Pancreas (tissue), 10 donors: ENCODE measurements at places on chromosomes 3 and 15. TPM values are rescaled to one million over a fixed set of nuclear protein-coding genes. Genes with fewer than 3 reads are reported as not detected.
A peak's percentile ranks its signal among the peaks of the same experiment; 100 is the strongest.

GRCh38 chr3:118262800-118263402 lies 771.7 kb downstream of the IGSF11 start:
- DNase-seq = no peak

- DNase-seq = no peak
These were observed 5.0 kb upstream of the BCL2L10 start for GRCh38 chr15:52117549-52117948.

DNA sequence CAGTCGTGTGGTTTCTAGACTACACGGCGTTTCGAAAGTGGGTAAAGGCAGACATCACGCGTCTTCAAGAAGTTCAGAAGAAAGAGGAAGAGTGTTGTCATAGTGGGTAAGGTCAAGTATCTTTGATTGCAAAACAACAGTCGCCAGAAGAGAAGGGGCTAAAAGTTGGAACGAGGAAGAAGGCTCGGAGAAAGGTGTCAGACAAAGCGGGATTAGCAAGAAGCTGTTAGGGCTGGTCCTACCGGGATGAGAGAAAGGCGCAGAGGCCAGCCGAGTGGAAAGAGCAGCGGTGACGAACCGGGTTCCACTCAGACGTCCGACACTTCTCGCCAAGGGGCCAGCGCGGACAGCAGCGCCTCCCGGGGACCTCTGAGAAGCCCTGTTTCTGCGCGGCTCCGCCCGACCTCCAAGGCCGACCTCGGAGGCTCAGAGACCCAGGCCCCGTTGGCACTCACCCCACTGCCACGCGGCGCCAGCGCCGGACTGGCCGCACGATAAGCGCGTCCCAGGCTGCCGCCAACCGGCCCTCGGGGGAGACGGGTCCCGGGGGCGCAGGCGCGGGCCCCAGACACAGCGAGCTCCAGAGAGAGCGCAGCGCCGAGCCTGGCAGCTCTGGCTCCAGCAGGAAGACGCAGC lies 436 bp downstream of the ADPGK start:
- DNase-seq = no peak

DNA sequence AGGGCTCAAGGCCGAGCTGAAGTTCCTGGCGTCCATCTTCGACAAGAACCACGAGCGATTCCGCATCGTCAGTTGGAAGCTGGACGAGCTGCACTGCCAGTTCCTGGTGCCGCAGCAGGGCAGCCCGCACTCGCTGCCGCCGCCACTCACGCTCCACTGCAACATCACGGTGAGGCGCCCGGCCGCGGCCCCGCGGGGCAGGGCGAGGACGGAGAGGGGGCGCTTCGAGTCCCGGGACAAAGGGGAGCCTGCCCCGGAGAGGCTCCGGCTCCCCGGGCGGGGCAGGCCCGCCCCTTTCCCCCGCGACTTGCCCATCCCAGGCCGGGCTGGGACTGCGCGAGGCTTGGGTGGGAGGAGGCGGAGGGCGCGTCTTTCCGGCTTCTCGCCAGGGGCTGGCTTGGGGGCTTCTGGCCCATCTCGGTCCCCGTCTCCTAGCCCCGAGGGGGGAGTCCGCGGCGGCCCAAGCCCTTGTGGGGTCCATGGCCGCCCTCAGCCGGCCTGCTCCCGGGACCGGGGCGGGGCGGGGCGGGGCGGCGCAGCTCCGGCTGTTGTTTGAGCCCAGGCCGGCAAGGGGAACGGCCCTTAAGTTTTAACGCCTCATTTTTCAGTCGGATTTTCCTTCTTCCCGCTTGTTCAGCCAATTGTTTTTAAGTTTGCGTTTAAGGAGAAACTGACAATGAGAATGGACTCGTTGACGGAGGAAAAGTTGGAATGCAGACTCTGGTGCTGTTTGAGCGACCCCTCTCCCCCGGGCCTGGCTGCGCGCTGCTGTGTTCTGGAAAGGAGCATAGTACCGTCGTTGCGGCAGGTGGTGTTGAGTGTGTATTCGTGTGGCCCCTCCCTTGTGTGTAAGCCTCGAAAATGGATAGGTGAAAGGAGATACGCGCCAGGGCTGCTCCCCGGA lies 683 bp downstream of the UBE2Q2 start:
- DNase-seq = peak; percentile 59

GRCh38 chr3:141894524-141895176 lies 18.2 kb downstream of the ATP1B3 start:
- no peak for DNase-seq

DNA sequence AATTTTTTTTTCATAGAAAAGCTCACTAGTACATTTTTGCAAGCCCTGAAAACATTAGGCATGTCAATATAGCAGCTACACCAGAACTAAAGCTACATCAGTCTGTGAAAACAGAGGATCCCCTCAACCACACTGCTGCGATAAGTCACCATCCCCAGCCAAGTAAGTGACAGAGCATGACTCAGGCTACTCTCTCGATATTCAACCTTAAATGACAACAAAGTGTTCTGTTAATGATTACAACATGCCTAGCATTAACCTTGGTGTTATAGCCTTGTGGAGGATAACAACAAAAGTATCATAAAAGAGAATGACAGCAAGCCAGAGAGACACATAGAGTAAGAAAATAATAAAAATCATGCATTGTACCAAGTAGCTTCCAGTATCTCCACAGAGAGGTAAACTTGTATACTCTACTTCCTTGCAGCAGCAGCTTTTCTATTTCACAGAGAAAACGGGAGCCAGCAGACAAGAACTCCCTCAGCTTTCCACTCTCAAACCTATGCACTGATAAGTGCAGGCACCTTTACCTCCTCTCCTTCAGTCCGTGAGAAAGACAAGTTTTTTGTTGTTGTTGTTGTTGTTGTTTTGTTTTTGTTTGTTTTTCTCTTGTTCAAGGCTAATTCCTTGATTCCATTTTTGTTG lies 76.6 kb downstream of the GBE1 start:
- no peak for DNase-seq

DNA sequence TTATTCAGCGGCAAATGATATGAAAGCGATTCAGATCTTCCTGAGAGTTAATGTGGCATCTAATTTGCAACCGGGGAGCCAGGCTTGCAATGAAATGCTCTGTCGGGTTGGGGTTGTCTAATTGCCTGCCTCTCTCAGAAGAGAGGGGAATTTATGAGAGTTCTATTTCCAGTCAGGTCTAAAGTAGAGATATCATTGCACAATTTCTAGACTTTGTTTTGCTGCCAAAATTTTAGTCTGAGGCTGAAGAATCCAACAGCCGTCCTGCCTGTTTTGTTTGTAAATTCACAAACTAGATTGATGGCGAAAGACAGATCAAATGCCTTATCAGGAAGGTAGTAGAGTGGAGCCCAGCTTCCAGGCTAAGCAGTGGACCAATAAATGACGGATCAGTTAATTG lies 610 bp downstream of the LIPC start:
- DNase-seq = no peak

- no peak for DNase-seq
These were observed 205.9 kb downstream of the P3H2 start for GRCh38 chr3:189914799-189915198.

DNA sequence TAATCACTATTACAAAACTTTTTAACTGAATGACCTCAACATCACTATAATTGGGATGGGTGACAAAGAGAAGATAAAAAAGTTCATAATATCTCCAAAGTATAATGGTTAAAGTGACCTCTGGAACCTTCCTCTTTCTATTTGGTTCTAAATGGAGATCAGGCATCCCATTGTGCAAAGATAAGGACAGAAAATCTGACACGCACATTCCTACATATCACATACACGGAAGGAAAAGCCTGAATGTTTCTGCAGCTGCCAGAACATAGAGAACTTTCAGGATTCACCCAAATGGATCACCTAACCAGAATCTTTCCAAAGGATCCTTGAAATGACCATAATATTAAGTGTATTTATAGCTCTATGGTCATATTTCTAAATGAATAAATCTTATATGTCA lies 128.2 kb downstream of the TFDP2 start:
- no peak for DNase-seq

DNA sequence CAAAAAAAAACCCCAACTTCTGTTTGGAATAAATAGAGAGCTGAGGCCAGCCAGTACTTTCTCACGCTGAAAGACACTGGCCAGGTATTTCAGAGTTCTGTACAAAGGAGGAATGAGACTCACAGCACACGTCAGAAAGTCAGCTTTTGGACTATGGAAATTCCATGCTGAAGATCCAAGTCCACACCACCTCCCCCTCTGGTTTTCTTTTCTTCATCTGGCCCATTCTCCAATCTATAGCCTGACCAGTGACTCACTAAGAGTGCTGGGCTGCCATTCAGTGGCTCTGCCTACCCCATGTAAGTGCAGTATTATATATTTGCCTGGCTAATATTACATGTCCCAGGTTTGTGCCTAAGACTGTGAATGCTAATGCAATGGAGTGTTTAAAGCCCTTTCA lies 13.9 kb downstream of the BOC start:
- DNase-seq = no peak

- no peak for DNase-seq
These were observed 44.5 kb upstream of the C3orf80 start for GRCh38 chr3:160180581-160181216.

DNA sequence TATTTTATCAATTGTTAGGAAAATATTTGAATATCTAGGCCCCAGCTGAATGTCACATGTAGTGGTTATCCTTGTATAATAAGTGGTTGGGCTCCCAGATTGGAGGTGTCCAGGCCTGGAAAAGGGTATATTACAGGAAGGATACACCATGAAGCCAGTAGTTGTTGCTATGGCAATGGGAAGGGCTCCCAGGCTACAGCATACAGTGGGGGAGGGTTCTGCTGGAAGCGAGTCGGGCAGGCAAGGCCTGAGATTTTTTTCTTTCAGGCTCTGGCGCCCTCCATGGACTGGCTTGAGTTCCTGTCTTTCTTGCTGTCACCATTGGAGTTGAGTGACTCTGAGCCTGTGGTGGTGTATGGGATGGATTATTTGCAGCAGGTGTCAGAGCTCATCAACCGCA lies 8.9 kb downstream of the ECE2 start:
- peak; percentile 88 for DNase-seq

DNA sequence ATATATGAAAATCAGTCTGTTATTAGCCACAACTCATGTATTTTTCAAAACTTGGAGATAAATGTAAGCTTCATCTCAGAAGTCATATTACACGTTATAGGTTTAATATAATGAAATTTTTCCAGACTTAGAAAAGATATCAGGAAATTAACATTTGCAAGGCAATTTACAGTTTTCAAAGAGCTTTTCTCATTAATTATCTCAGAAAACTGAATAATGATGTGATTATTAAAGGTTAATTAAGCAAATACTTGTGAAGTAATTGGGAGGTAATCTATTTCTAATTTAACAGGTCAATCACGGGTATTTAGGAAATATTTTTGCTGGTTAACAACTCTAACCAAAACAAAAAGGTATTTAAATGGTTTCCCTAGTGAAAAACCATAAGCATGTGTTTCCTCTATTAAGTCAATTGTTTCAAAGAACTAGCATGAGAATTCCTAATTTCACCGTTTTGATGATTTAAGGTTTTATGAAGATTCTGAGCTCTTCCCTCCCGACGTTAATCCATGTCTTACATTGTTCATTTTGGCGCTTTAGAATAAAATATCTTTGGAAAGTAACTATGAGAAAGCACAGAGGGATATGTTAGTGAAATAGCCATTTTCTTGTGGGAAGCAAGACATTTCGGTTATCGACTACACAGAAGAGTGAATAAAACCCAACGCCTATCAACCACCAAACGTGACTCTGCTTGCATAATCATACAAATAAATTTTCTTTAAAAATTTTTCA lies 1.5 kb upstream of the NEO1 start:
- DNase-seq = no peak

DNA sequence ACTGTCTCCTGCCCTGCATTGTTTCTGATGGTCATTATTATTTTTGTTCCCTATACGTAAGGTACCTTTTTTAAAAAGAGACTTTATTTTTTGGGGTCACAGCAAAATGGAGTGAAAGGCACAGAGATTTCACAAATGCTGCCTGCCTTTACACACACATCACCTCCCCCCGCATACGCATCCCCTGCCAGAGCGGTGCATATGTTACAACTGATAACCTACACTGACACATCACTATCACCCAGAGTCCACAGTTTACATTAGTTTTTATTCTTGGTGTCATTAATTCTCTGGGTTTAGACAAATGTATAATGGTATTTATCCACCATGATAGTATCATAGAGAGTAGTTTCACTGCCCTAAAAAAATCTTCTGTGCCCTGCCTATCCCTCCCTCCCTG lies 43.6 kb upstream of the KLF13 start:
- DNase-seq = no peak

- DNase-seq = no peak
These were observed 32.9 kb downstream of the CHP1 start for GRCh38 chr15:41263891-41264351.

DNA sequence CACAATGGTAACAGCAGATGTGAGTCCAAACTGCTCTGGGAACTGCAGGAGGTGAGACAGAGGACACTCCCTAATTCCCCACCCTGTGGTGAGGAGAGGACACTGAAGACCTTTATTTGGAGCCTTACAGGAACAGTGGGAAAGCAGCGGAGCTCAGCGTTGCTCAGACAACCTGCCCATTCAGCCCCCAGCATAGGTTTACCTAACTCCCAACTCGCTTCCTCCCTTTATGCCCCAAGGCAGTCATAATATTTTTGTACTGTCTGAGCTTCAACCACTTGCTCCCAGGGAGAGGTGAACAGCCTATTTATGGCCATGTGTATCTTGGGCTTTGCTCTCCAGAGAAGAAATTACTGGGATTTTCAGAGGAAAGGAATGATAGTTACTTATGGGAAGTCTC lies 34.1 kb downstream of the SHC4 start:
- no peak for DNase-seq

DNA sequence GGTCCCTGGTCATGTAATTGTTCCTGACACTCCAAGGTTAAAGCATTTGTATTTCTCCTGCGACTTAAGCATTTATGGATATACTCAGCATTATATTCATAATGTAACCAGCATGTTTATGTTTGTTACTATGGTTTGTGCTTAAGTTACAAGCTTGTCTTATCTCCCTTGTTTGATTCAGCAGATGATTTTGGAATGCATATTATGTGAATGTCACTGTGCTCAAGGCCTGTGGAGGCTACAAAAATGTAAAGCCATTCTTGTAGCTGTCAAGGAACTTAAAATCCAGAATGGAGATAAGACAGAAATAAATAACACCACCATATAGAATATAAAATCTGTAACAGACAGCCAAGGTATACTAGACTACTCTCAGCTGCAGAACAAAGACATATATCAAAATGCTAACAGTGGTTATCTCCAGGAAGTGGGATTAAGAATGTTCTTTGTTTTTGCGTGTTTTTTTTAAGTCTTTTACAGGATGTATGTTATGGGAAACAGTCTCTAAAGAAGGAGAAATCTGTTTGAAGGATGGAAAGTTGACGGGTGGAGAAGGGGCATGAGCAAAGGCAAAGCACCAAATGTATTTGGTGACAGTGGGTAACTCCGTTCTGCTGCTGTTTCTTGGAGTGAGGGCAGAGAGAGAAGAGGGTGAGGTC lies 61.4 kb downstream of the IGF2BP2 start:
- no peak for DNase-seq

The ANXA2 gene
- total RNA-seq = 223 TPM

The IL5RA gene
- 0.12 TPM for total RNA-seq

The FAIM gene
- 10.5 TPM for total RNA-seq

The RETNLB gene
- not detected for total RNA-seq

The GBE1 gene
- 9.2 TPM for total RNA-seq

The KLHL40 gene
- total RNA-seq = not detected

The PLA2G4D gene
- 0.31 TPM for total RNA-seq

The SPINT1 gene
- total RNA-seq = 59.7 TPM

The DCLK3 gene
- total RNA-seq = not detected

The CLRN1 gene
- not detected for total RNA-seq
